ENCODE measurements at places on chromosomes 3 and 15.

- no peak for DNase-seq
Measured at GRCh38 chr15:94383706-94384105, 152.3 kb downstream of the MCTP2 start.

DNA sequence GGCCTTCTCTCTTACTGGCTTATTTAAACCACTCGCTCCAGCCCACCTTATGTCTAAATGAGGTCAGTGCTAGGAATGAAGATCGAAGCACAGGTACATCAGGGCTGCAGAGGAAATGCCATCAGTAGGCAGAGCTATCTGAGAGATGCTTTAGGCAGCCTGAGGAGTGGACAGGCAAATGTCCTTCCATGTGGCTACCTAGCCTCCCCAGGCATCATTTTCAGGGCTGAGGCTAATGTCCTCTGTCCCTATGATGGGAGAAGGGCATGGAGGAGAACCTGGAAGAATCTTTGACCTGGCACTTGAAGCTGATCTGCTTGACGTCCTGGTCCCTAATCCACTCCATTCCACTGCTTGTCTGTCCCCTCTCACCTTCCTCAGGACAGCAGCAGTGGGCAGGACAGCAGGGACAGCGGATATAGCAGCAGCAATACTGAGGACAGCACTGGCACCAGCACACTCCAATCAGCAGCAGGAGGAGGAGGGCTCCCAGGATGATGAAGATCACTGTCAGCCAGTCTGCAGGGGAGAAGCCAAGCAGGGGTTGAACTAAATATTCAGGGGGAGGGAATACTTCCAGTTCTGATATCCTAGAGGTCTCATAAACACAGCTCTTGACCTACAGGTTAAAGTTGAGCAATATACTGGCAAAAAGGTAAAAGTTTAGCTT, 21.0 kb downstream of the ILDR1 start:
- DNase-seq, result no peak

DNA sequence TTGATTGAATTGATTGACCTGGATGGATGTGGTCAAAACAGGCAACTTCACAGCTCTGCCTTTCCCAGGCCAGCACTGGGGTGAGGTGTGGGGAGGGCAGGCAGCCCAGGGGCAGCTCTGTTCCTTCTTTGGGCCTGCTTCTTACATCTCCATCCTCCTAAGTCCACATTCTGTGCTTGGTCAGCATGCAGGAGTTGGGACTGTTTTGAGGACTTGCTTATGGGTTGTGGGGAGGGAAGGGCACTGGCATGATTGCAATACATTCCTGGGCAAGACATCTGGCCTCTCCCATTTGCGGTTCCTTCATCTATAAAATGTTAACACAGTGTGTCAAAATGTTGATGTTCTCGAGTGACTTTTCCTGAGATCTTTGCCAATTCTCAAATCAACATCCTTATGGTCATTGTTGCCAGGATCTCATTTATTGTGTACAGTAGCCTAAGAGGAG, 84.1 kb downstream of the ST6GAL1 start:
- no peak for DNase-seq

- DNase-seq, result no peak
Measured at GRCh38 chr3:185756477-185756876, 68.4 kb downstream of the IGF2BP2 start.

DNA sequence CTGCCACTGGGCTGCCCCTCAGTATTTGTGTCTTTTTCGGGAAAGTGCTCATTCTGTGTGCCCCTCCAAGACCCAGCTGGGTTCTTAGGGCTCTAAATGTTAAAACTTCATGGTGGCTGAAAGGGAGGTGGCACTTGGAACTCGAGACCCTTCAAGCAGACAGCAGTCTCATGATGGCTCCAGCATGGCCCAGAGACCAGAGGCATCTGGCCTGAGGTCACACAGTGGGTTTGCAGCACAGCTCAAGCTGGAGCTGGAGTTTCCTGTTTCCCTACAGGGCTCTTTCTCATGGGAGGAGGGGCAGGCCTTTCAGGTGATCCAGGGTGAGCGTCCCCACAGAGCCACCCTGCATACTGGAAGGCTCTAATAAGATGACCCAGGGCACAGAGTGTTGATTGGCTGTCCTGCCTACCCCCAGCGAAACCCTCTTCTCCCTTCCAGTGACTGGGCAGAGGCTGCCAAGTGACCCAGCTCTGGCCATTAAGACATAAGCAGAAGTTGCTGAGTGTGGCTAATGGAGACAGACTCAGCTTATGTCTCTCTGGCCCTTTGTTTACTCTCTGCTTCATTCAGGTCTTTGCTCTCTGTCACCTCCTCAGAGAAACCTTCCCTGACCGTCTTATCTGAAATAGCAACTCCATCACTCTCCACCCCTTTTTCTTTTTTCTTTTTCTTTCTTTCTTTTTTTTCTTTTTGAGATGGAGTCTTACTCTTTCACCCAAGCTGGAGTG, 166.6 kb upstream of the SMAD3 start:
- DNase-seq, result no peak

All from renal pelvis (tissue), 12 donors.